ENCODE measurements at places on chromosomes 3 and 15. TPM values are rescaled to one million over a fixed set of nuclear protein-coding genes. Genes with fewer than 3 reads are reported as not detected.

The SLC9C1 gene
- polyA plus RNA-seq = 0.09 TPM

The CSK gene
- polyA plus RNA-seq = 18.9 TPM

The FEZF2 gene
- not detected for polyA plus RNA-seq

The PIGZ gene
- polyA plus RNA-seq = 1.4 TPM

The SHC4 gene
- polyA plus RNA-seq = 0.47 TPM

The CCR2 gene
- 0.62 TPM for polyA plus RNA-seq

The CHRNA3 gene
- polyA plus RNA-seq = not detected

The SEMA3F gene
- polyA plus RNA-seq = 36.7 TPM

Data from kidney (tissue), 22 donors.